Left cardiac atrium (tissue), 4 donors: ENCODE measurements at places on chromosomes 2 and 18.
A peak's percentile ranks its signal among the peaks of the same experiment; 100 is the strongest.

DNA sequence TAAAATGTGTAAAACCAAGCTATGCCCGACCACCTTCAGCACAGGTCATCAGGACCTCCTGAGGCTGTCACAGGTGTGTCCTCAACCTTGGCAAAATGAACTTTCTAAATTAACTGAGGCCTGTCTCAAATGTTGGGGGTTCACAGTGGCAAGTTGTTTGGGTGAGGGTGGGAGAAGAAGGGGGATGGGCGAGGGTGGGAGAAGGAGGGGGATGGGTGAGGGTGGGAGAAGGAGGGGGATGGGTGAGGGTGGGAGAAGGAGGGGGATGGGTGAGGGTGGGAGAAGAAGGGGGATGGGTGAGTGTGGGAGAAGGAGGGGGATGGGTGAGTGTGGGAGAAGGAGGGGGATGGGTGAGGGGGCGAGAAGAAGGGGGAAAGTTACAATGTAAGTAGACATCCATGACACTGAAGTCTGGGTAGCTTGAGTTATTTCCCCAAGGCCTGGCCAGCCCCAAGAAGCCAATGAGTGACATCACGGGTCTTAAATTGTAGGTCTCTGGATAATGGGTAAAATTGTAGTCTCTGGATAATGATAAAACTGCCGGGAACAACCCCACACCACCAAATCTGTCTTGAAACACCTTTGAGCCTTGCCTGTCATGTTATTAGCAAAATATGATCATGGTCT, 56.3 kb downstream of the TIMM21 start:
- DNase-seq = no peak

DNA sequence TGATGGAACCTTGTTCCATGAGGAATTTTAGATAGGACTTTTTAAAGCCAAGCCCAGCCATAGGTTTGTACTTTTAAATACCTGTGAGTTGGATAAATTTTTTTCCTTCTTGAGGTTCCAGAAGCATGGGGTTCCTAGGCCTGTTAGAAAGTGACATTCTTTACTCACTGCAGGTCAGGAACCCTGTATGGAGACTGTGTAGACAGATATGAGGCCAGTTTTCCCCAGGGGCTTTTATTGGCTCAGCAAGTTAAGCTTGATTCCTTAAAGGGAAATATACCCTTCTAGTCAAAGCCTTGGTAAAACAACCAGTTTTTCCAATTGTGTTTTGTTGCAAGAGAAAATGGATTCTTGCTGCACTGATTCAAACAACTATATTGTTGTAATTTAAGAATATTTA, 38.4 kb upstream of the GMCL1 start:
- DNase-seq = no peak

- no peak for DNase-seq
These were observed 10.7 kb downstream of the PIK3C3 start for GRCh38 chr18:41965634-41966255.

GRCh38 chr2:20990442-20991430, 53.1 kb downstream of the APOB start:
- no peak for DNase-seq

- DNase-seq = peak; percentile 72
These were observed 44.7 kb downstream of the MRPS5 start for GRCh38 chr2:95076705-95077529.

DNA sequence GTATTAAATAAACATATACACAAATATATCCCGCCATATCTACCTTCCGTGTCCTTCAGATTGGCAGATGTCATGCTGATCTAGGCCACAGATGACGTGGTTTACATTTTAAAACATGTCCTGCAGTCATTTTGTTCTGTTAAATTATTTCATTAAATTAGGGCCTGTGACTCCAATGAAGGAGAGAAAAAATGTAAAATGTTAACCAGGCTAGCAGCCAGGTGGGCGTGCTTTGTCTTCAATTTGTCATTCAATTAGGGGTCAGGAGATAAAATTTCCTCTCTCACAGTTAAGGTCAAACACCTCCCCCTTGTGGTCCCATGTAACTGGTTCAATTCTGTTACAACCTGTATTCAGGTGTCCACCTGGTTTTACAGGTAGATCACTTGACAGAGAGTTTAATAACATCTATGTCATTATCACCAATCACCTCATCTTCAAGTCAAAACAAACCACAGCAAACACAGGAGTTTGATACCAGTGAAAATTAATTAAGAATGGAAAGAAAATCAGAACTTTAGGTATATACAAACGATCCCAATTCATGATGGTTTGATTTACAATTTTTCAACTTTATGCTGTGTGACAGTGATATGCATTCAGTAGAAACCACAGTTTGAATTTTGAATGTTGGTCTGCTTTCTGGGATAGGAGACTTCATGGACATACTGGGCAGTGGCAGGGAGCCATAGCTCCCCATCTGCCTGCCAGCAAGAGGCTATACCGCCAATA, 339.4 kb downstream of the CMPK2 start:
- DNase-seq = no peak

DNA sequence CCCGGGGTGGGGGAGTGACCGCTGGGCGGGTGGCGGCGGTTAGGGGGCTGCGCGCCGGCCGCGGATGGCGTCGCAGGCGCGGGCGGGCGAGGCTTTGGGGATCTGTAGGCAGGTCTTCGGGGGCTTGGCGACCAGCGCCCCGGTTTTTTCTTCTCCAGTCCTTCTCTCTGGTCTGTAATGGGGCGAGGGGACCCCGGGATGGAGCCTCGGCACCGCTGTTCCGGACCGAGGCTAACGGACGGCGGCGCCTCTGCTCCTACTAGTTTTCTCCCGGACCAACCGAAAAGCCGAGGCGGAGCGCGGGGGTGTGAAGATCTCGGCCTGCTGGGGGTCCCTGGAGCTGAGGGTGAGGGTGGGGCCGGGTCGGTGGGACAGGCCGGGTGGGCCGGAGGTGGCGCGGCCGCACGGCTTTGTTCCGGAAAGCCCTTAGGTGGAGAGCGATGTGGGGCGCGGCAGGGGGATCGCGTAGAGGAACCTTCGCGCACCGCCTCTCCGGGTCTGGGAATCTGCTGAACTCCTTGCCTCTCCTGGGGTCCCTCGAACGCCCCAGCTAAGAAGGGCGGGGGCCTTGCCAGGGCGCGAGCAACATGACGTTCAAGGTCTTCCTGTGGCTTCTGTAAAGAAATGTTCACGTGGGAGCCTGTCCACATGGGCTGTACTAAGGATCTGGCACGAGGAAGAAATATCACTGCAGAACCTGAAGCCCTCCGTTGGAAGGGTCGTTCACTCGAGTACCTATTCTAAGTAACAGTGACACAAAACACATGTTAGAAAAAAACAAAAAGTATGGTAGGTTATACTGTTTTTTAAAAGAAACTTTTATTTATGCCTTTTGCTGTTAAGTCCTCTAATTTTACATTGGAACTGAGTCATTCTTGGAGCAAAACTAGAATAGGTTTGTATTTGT, 861 bp downstream of the SLC39A10 start:
- peak; percentile 65 for DNase-seq

GRCh38 chr2:232521959-232522622, 1.9 kb downstream of the PRSS56 start:
- peak; percentile 63 for DNase-seq
